ENCODE measurements at places on chromosomes 2 and 18.

DNA sequence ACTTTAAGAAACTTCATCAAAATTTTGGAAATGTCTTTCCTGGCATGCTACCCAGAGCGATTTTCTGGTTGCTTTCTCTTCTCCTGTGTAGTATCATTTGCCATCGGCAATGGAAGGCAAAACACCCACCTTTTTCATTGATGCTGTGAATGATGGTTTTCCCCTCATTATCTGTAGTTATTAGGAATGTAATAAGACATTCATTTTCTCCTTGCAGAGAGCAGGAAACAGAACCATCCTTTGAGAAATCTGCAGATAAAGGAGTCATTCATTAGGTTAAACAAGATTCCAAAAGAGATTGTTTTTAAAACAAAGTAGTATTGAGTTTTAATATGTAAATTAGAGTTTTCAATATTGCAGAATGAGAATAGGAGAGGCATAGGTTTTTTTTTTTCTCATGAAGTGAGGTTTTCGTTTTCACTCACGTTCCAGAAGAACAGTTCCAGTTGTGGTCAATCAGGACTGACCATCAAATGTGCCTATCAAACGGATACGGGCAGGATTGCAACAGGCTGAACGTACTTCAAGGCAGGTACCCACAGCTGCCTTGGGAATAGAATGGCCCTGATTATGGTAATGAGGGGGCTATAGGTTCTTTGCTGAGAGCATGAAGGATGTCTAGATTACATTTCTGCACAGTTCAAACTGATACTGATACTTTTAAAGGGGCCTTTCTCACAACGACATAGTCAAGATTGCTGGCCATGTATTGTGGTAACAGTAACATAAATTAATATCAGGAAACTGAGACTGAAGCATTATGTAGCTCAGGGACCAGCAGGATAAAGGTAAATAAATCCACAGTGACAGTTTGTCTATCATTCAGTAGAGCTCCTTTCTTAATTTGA lies 49.8 kb upstream of the PLA2R1 start:
- DNase-seq: no peak

DNA sequence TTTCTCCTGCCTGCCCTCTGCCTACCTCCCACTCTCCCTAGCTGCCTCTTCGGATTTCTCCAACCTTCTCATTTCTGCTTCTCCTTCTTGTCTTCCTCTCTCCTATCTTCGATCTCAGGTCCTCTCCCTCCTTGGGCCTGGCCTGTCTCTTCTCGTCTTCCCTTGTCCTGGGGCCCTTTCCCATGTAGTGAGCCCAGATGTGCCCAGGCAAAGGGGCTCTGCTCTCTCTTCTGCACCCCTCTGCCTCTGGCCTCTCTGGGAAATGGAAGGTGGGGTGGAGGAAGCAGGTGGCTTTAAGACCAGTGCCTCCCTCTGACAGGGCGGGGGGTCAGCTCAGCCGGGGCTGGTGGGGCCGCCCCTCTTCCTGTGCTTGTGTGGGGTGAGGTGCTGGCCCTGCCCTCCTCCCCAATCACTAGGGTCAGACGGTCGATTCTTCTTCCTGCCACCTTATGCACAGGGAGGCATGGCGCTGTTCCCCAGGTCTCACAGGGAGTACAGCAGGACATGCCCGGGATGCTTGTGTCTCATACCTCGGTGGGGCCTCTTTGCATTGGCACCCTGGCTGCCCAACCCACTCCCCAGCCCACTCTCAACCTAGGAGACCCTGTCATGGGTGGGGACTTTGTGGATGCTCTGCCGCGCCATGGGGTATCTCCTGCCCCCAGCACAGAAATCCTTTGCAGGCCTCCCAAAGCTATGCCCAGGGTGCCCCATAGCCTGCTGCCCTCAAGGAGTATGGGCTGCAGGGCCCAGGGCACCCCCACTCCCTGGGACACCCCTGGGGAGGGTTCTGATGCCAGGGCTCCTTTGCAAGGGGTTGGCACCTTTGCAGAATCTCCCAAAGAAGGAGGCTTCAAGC lies 213.8 kb upstream of the HAAO start:
- no peak for DNase-seq

- DNase-seq: peak; percentile 45
These were observed 51.7 kb downstream of the GFPT1 start for GRCh38 chr2:69335311-69335710.

DNA sequence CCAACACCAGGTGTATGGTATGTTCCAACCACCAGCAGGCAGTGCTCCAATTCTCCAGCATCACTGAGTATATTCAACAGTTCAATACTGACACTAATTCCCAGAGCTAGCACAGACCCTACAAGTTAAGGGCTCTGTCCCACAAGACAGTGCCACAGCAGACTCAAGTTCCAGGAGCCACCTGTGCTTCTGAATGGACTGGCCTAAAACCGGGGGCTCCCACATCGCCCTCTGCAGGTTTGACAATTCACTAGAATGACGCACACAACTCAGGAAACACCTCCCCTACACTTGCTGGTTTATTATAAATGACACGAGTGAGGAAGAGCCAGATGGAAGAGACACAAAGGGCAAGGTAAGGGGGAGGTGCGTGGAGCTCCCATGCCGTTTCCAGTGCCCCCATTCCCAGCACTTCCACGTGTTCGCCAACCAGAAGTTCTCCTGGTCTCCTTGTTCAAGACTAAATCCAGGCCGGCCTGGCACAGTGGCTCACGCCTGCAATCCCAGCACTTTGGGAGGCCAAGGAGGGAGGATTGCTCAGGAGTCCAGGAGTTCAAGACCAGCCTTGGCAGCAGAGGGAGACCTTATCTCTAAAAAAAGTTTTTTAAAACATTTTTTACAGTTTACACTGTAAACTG lies 12.2 kb upstream of the ATP6V1B1 start:
- DNase-seq: no peak
